ENCODE measurements at places on chromosomes 3 and 15. TPM values are rescaled to one million over a fixed set of nuclear protein-coding genes. Genes with fewer than 3 reads are reported as not detected.

Gene OXTR
- total RNA-seq: not detected

Gene CSTA
- not detected for total RNA-seq

Gene CADM2
- total RNA-seq: 0.26 TPM

Gene IQCF5
- not detected for total RNA-seq

Gene C3orf80
- 1.3 TPM for total RNA-seq

DNA sequence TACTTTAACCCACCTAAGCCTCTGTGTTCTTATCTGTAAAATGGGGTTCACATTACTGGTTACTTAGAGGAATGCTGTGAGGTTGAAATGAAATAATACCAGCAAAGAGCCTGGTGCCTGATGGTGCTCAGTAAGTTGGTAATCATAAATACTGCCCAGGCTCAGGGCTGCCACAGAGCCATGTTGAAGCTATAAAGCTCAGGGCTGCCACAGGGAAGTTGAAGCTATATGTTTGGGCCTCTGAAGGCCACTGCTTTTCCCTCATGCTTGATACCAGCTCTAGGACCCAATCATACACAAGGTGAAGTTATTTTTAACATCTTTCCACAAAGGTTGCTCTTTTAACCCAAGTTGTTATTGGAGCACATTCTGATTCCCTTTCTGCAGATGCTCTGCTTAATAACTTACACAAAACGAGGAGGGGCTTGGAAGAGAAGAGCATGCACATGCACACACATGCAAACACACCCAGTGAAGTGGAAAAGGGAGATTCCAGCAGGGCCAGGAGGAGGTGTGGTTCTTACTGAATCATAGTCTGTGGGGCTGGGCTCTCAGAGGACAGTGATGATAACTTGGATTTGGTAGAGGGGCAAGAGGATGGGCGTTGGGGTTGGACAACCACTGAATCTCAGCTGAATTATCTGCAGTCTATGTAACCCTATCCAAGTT is 17.4 kb downstream of the PARP14 start:
- no peak for DNase-seq

DNA sequence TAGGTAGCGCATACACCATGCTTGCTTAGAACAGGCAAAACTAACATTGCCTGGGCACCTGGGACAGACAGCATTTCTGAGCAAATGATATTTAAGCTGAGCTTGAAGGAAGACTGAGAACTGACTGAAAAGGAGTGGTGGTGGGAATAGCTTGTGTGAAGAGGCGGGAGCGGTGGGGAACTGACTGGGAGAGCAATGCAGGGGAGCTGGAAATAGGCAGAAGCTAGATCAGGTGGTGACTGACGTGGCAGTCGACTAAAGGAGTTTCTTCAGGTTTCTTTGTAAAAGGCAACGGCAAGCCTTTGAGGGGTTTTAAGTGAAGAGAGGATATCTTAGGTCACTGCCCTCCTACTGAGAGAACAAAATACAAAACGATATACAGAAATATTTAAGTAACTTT is 61.8 kb downstream of the NEO1 start:
- no peak for DNase-seq

DNA sequence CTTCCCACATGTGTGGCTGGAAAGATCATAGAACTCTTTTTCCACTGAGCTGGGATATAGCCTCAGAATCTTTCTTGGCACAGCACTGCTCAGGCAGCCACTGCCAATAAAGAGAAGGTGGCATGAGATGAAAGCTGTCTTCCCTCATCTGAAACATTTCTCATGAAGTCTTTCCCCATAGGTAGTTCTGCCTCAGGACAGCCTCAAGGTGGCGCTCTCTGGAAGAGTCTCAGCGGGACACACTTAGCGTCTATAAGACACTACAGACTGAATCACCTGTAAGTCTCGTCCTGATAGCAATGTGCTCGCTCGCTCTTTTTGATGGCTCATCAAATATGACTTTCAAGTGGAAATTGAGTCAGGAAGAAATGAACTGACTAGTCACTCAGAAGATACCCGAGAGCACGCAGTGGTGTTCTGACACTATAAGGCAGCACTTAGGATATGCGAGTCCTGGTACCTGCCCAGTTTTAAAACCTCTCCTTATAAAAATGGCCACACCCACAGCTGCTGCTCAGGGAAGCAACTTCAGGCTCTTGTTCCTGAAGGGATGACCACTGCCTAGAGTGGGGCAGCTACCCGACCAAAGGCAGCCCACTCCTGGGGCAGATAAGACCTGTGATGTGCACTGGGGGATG is 269.5 kb downstream of the SUCLG2 start:
- peak; percentile 48 for DNase-seq

- no peak for DNase-seq
These were observed 17.2 kb upstream of the ANKDD1A start for GRCh38 chr15:64894395-64895056.

GRCh38 chr3:157261000-157261399 is 101.1 kb upstream of the CCNL1 start:
- DNase-seq: no peak

- DNase-seq: no peak
These were observed 46.4 kb upstream of the EPHB1 start for GRCh38 chr3:134748698-134749097.

DNA sequence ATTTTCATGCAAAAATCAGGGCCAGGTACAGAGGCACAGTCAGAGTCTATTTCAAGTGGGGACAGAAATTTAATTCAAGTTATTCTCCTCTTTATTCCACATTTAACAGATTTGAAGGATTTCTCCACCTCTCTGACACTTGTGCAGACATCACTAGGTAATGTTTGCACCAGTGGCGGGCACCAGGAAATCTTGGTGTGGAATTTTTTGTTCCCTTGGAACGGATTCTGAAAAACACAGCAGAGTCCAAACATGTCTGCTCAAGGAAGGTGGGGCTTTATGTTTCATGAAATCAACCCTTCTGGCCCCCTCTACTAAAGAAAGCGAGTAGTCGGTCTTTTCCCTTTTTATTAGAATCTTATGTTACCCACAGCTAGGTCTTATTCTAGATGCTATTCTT is 271.2 kb upstream of the MDFIC2 start:
- no peak for DNase-seq

DNA sequence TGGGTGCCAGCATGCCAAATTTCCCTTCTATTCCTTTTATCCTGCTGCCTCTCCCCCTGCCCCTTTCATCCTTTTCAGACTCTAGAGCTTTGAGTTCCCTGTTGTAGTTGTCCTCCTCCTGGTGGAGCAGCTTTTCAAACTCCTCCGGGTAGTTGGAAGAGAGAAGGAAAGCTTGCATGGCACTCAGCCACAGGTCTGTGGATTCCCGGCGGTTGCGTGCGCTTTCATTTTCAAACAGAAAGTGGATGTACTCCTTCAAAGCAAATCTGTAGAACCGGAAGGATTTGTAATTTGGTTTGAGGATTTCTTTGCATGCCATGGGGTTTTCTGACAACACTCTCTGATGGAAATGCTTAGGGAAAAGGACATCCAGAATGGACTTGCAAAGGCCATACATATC is 68.1 kb upstream of the DCLK3 start:
- DNase-seq: no peak

DNA sequence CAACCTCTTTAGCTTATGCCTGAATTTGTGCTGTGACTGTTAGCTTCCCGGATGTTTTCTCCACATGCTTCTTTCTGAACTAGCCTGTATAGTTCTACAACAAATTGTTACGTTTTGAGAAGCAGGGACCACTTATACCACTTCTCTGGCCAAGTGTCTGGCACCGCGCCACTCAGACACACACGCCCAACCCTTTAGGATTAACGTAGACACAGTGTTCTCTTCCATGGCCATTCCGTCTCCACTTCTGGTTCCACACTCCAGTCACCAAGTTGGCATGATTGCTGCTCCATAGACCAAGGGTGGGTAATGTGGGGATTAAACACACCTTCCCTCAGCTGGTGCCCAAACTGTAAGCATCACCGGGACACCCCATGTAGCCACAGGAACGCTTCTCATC is 755 bp upstream of the TMEM108 start:
- peak; percentile 8 for DNase-seq

- DNase-seq: no peak
These were observed 36.8 kb downstream of the MUC4 start for GRCh38 chr3:195774917-195775316.

DNA sequence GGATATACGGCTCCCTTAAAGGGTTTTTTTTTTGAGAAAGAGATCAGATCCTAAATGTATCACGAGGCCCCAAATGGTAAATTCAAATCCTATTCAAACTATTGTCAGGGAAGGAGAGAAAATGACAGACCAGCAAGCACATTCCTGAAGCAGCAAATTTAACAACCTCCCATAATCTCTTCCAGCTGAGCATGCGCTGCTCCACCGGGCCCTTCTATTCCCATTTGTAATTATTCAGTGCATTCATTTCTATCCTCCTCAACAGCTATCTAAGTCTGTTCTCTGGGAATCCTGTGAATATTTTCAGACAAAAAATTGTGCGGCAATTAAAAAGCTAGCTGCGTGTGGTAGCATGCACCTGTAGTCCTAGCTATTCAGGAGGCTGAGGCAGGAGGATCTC is 43.2 kb downstream of the MAGI1 start:
- no peak for DNase-seq

GRCh38 chr3:135393159-135393558 is 572.4 kb upstream of the PPP2R3A start:
- no peak for DNase-seq

GRCh38 chr15:88902221-88902835 is 7.0 kb upstream of the HAPLN3 start:
- no peak for DNase-seq
